ENCODE measurements at places on chromosomes 13 and 19.

DNA sequence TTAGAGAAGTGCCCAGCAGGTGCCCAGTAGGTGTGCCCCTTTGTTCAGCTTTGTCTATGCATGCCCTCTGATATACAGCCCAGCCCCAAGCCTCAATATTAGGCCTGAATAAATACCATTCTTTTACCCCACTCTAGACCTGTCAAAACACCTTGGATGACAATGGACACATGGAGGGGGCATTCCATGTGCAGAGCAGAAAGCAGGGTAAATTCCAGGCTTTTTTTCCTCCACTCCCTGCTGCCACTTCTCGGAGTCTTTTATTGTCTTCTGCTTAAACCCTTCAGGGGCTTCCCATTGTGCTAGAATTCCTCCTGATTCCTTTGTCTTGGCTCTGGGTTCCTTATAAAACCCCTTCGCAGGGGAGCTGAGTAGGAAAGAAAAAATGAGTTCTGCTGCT, 5.8 kb upstream of the FRY start:
- no peak for DNase-seq

GRCh38 chr13:109868578-109869311, 82.4 kb upstream of the IRS2 start:
- DNase-seq, result no peak

GRCh38 chr13:47134939-47135489, 238.2 kb upstream of the HTR2A start:
- no peak for DNase-seq

DNA sequence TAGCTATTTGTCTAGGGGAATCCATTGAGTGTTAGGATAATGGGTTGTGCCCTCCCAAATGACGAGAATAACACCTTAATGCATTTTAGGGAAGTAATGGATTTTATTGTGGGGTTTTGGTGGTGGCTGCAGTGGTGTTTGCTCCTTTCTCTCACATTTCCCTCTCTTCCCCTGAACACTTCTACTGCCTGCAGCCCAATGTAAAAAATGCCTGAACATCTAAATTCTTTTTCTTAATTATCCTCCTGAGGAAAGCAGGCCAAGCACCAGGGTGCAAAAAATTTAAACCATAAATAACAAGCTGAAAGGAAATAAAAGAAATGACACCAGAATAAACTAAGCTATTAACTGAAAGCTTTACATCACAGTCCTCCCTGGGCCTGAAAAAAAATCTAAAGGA, 57.3 kb upstream of the PCDH8 start:
- no peak for DNase-seq

DNA sequence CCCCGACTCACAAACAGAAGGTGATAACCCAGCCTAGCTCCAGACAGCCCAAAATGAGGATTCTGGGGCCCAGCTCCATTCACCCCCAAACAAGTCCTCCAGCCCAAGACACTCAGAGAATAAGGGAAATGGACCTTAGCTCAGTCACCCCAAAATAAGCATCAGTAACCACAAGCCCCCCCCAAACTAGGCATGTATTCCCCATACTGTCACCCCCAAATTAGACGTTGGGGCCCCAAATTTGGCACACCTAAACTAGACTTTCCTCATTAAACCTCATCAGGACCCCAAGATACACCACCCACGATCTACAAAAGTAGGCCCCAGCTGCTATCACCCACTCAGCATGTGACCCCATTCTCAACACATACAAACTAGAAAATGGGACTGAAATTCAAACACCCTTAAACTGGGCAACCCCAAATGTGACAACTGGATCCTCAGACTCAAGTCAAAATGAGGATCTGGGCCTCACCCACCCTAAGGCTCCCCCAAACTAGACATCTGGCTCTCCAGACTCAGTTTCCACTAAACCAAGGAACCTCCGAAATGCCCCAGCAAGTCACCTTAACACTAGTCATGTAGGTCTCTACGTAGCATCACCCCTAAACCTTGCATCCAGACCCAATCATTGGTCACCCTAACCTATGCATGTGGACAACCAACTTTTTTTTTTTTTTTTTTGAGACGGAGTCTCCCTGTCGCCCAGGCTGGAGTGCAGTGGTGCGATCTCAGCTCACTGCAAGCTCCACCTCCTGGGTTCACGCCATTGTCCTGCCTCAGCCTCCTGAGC, 13.4 kb upstream of the ERFL start:
- DNase-seq, result no peak

GRCh38 chr13:98223741-98224140, 46.7 kb upstream of the RNF113B start:
- DNase-seq, result no peak

DNA sequence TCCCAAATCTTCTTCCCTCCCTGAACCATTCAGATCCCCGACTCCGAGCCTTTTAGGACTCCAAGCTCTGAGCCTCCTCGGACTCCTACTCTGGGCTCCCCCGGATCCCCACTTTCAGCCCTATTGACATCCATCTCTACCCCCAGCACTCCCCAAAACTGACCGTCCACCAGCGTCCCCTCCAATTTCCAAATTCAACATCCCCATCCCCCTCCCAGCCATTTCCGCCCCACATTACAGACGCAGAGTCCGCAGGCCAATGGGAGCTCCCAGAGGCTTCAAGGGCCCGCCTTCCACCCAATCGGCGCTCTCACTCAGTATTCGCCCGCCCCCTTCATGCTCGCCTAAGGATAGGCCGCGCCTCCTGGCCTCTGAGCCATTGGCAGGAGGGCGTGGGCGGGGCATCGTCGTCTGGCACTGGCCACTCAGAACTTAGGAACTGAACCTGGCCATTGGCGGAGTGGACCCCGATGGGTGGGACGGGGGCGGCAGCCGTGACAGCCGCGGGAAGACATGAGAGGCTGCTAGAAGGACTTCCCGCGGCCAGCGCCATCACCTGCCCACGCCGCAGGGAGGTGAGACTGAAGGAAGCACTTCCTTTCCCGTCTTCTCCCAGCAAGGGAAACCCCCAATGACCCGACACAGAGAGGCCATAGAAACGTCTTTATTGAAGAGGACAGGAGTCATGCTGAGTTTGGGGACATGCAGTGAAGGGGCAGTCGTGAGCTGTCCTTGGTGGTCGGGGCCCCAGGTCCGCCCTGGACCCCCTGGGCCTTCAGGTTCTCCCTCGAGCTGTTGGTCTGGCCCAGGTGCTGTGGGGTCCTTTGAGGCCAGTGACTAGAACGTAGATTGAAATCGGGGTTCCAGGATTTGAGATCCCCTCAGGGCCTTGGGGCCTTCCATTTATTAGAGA, at the start of gene ALKBH6:
ALKBH6 (minus strand) TSS at position 202 of the 913 bp plus-strand sequence. CDS start 816 bp downstream, outside the sequence.
- peak; percentile 97 for DNase-seq

DNA sequence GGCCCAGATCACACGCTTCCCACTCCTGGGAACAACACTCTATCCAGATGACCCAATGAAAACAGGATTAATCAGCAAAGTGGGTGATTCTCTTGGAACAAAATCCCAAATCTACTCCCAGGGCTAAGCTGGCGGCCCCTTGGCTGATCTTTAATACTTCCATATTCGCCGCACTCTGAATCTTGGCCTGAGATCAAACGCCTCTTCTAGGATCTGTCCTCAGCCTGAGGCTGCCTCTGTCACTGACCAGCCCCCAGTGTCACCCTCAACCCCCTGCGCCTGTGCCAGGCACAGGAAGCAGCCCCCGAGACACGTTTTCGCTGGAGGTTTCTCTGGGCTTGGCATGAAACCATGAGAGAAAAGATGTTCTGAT, 2.4 kb upstream of the CTXN1 start:
- DNase-seq, result no peak

GRCh38 chr19:7970716-7971448, 27.4 kb upstream of the TIMM44 start:
- no peak for DNase-seq

DNA sequence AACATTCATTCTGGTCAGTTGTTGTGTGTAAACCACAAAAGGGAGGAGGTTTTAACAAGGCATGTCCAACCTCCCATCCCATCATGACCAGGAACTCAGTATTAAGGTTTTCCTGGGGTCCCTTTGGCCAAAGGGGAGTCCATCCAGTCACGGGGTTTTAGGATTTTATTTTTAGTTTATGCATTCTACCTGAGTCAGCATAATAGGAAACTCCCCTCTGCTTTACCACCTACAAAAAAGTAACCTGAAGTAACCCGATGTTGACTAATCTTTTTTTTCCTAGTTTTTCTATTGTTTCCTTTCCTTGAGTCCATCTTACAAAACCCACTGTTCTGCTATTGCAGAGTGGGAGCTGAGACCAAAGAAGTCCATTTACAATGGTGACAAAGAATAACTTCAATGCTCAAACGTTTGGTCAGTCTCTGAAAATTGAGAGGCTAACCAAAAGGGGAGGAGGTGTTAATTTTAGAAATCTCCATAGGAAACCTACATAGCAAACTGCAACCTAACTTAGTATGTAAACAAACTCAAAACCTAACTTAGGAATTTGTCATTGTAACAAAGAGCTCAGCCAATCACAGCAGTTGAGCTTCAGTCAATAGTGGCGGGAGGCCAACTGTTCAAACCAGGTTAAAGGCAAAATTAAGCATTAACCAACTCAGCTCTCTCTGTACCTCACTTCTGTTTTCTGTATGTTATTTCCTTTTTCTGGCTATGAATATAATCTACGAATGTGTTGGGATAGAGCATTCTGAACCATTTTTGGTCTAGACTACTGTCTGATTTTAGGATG, 1954.1 kb downstream of the PCDH9 start:
- DNase-seq, result no peak

Measured in NCI-H524 treated with DMSO at 0.1 percent for 48 hours (cell line).